ENCODE measurements at places on chromosomes 7 and 10. TPM values are rescaled to one million over a fixed set of nuclear protein-coding genes. Genes with fewer than 3 reads are reported as not detected.
A peak's percentile ranks its signal among the peaks of the same experiment; 100 is the strongest.

DNA sequence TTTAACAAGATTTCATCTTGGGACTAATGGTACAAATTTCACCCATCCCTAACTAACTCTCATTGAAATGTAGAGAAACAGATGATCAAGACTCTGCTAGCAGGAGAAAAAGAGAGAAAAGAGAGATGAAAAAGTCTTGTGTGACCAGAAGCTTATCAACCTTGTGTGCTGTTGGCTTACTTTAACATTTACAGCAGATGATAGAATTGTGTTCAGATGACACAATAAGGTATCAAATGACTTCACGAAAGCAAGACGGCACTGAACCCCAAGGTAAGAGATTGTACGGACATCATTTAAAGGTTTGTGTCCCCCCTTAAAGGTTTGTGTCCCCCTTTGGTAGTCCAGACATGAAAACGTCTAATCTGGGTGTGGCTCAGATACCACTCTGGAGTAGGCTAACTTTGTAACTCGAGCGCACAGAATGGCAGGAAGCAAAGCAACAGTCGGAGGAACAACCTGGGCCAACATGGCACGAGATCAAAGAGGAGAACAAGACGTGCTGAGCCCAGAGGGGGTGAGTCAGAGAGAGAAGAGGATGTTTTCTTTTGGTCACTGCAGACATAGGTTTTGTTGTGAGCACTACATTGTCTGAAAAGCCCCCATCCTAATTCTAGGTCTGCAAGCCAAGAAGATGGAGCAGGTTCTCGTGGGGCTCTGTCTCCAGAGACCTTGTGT is 10.4 kb upstream of the LMBR1 start:
- peaks cover 8% of the 10 kb centered on the region for H3K4me1 ChIP-seq
- H3K27ac ChIP-seq, result peak overlapping the region; percentile 66
- no peak for DNase-seq
- no peak overlapping the region for H3K4me3 ChIP-seq
- no peaks in the 10 kb centered on the region for H3K27me3 ChIP-seq

GRCh38 chr7:86479144-86479543 is 164.6 kb upstream of the GRM3 start:
- H3K27me3 ChIP-seq, result no peaks in the 10 kb centered on the region
- no peaks in the 10 kb centered on the region for H3K4me1 ChIP-seq
- no peak overlapping the region for H3K4me3 ChIP-seq
- no peak overlapping the region for H3K27ac ChIP-seq
- H3K36me3 ChIP-seq, result no peaks in the 10 kb centered on the region
- no peak for DNase-seq

- no peak for DNase-seq
- no peak overlapping the region for H3K27ac ChIP-seq
Measured at GRCh38 chr10:90675621-90676020, 182.2 kb downstream of the HTR7 start.

DNA sequence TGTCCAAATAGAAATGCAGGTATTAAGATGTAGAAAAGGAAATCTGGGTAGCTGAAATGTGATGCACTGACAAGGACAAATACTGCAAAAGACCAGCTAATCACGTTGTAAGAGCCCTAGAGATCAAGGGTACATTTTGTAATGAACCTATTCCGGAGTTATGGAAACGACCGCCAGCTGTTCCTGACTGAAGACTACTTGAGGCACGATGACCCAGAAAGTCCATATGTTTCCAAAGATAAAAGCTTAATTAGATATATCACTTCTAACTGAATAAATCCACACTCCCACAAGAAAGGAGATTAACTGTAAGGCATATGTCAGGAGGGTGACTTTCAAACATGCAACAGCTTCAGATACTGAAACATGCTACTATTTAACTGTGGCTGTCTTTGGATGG is 253.5 kb downstream of the NSUN6 start:
- H3K27me3 ChIP-seq, result no peaks in the 10 kb centered on the region
- no peaks in the 10 kb centered on the region for H3K4me1 ChIP-seq

- H3K4me3 ChIP-seq, result no peak overlapping the region
- no peak overlapping the region for H3K27ac ChIP-seq
- H3K27me3 ChIP-seq, result no peaks in the 10 kb centered on the region
- H3K4me1 ChIP-seq, result no peaks in the 10 kb centered on the region
- DNase-seq, result no peak
Measured at GRCh38 chr7:150838965-150839650, 13.2 kb upstream of the AOC1 start.

- H3K4me1 ChIP-seq, result peaks cover 22% of the 10 kb centered on the region
- H3K4me3 ChIP-seq, result no peak overlapping the region
- no peaks in the 10 kb centered on the region for H3K27me3 ChIP-seq
Measured at GRCh38 chr10:35391153-35391953, 55.0 kb downstream of the CCNY start.

DNA sequence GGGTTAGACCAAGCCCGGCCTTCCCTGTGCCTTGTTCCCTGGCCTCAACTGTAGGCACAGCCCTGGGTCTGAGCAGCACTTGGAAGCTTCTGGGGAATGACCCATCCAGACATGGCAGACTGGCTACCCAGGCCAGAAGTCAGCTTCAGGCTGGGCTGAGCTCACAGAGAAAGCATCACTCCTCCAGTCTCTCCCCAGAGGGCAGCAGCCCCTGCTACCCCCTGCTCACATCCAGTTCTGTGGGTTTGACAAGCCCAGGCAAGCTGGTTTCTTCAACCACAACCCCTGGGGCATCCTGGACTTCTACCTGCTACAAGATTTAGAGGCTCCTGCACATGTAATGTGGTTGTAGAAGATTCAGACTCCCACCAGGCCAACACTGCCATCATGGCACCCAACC is 9.0 kb downstream of the C10orf71 start:
- no peaks in the 10 kb centered on the region for H3K27me3 ChIP-seq
- H3K4me3 ChIP-seq, result no peak overlapping the region
- H3K27ac ChIP-seq, result no peak overlapping the region
- H3K4me1 ChIP-seq, result peaks cover 13% of the 10 kb centered on the region

DNA sequence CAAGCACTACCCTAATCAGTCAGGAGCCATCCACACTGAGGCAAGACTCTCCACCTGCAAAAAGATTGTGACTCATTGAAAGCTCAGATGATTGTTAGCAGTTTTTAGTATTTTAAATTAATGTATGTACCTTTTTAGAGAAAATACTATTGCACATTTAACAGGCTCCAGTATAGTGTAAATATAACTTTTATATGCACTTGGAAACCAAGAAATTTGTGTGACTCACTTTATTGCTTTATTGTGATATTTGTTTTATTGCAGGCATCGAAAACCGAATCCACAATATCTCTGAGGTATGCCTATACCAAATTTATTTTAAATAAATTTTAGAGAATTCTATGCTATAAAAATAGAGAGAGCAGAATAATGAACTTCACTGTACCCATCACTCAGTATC is 122.0 kb downstream of the TEX36 start:
- no peak for DNase-seq
- no peaks in the 10 kb centered on the region for H3K27me3 ChIP-seq
- no peaks in the 10 kb centered on the region for H3K36me3 ChIP-seq
- peaks cover 40% of the 10 kb centered on the region for H3K4me1 ChIP-seq
- H3K4me3 ChIP-seq, result no peak overlapping the region

DNA sequence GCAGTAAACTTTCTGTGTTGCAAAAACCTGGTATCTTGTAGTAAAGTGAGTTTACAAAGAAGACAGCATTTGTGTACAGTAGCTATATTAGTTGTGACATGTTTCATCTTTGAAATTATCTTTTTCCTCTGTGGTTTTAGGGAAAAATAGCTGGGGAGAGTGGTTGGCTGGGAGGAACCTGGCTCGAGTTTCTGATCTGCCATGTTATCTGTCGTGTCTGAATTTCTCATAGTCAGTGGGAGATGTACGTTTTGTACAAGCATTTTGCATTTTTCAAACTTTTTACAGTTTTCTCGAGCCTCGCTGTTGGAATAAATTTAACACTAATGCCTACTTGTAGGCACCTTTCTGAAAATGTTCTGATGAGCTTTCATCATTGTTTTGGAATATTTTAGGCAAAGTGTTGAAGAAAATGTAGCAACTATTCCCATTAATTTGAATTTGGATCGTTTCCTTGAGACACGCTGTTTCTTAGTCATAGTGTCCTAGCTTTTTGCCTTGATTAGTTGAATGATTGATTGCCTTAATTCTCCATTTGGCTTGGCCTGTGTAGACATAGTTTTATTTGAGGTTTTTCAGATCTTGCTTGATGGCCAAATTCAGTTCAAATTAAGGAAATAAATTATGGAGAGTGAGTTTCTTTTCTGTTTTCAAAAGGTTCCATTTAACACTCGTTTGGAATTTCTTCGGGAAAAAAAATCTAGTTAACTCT is 65.1 kb downstream of the CAMK1D start:
- no peak overlapping the region for H3K4me3 ChIP-seq
- DNase-seq, result peak; percentile 26
- H3K36me3 ChIP-seq, result no peaks in the 10 kb centered on the region
- H3K27ac ChIP-seq, result no peak overlapping the region
- no peaks in the 10 kb centered on the region for H3K4me1 ChIP-seq

DNA sequence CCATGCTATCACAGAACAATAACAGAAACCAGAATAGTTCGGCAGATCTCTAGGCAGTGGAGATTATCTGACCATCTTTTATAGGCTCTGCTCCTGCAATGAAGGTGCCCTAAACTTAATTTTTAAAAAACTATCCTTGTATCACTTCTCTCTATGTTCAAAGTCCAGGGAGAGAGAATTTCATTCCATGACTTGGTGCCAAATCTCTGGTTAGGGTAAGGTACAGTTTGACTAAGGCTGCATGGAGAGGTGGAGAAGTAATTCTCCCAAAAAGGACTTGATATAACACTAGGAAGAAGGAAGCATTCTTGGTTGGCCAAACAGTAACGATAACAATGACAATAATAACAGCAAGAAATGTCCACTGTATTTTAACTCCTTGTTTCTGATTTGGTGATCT is 40.0 kb downstream of the DNAJB9 start:
- no peaks in the 10 kb centered on the region for H3K4me1 ChIP-seq
- no peak for DNase-seq
- no peak overlapping the region for H3K27ac ChIP-seq

DNA sequence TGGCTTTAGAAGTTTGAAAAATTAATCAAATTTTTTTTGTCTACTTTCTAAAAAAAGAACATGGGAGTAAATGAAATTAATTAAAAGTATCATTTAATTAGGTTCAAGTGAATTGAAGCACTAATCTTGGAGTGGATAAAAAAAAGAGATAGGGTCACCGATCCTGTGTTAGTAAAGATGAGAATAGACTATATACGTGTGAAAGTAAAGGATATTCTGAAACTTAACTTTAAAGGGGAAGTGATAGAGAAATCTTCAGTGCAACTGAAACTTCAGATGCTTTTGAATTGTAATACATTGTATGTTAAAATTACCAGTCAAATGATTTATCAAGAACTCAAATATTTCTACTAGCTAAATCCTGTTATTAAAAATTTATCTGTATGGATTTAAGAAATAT is 4.8 kb downstream of the NHLRC2 start:
- H3K4me3 ChIP-seq, result no peak overlapping the region
- peaks cover 43% of the 10 kb centered on the region for H3K36me3 ChIP-seq
- peaks cover 5% of the 10 kb centered on the region for H3K4me1 ChIP-seq
- DNase-seq, result no peak
- H3K27me3 ChIP-seq, result no peaks in the 10 kb centered on the region

DNA sequence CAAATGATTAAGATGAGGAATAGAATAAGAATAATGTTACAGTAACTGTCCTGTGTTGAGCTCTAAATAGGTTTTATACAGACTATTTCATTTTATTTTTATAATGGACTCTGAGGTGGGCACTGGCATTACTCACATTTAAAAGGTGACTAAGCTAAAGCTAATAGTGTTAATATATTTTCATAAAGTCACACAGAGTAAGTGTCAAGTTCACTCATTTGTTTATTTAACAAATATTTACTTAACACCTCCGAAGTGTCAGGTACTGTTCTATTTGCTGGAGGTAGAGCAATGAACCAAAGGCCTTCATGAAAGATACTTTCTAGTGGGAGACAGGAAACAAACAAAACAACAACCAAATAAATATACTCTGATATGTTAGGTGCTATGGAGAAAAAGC is 44.0 kb downstream of the ASB4 start:
- H3K27ac ChIP-seq, result no peak overlapping the region
- DNase-seq, result no peak
- no peak overlapping the region for H3K4me3 ChIP-seq
- no peaks in the 10 kb centered on the region for H3K36me3 ChIP-seq

DNA sequence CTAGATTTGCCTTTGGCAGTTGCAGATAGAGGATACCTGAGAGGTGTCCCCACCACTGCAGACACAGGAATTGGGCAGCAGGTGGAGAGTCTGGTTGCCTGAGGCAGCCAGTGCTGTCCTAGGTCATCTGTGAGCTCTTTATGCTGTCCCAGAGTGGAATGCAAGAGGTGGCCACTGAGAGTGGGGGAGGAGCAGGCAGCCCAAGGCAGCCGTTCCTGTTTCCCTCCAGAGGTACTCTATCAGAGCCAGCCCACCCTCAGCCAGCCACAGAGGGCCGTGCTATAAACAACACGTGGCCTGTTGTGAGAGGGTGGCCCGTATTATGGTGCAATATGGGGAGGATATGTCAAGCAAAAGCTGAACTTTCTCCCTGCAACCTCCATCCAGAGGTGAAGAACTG is 8.5 kb downstream of the LRRC18 start:
- H3K4me1 ChIP-seq, result peaks cover 33% of the 10 kb centered on the region
- H3K27me3 ChIP-seq, result no peaks in the 10 kb centered on the region
- DNase-seq, result peak; percentile 44
- no peaks in the 10 kb centered on the region for H3K36me3 ChIP-seq

DNA sequence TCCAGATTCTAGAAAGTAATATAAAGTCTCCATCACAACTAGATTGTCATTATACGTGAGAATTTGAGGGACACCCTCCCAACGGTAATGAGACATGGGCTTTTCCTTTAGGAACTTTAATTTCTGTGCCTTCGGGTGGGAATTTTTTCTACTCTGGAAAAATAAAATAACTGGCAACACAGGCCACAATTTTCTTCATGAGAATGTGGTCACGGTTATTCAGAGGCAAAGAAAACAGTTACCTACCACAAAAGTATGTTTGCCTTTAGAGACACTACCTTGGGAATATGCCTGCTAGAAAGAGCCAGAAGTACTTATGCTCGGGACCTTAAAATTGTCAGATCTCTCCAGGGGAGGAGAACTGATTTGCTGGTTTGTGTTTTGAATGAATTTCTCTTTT is 99.4 kb downstream of the ITGA8 start:
- peaks cover 1% of the 10 kb centered on the region for H3K4me1 ChIP-seq
- H3K36me3 ChIP-seq, result no peaks in the 10 kb centered on the region
- no peak for DNase-seq
- H3K27me3 ChIP-seq, result no peaks in the 10 kb centered on the region
- no peak overlapping the region for H3K27ac ChIP-seq

ARHGEF5 gene
- polyA plus RNA-seq, result 4.5 TPM

TPST1 gene
- 34.4 TPM for polyA plus RNA-seq

ZNF273 gene
- 5.0 TPM for polyA plus RNA-seq

LUC7L2 gene
- 41.4 TPM for polyA plus RNA-seq

FBXL13 gene
- 0.61 TPM for polyA plus RNA-seq

VPS37D gene
- polyA plus RNA-seq, result 1.3 TPM

INSYN2A gene
- 0.10 TPM for polyA plus RNA-seq
